ENCODE measurements at places on chromosomes 12 and 14. TPM values are rescaled to one million over a fixed set of nuclear protein-coding genes. Genes with fewer than 3 reads are reported as not detected.

ANKRD33 gene
- total RNA-seq: not detected

ADAMTS20 gene
- total RNA-seq: not detected

ACACB gene
- total RNA-seq: 64.5 TPM

NRIP2 gene
- 2.9 TPM for total RNA-seq

MMP14 gene
- total RNA-seq: 26.1 TPM

HSPB8 gene
- 529 TPM for total RNA-seq

SRSF9 gene
- 38.6 TPM for total RNA-seq

MYF5 gene
- total RNA-seq: not detected

LHX5 gene
- not detected for total RNA-seq

WASHC4 gene
- 25.7 TPM for total RNA-seq

DCN gene
- total RNA-seq: 480 TPM

GPRC5A gene
- 0.78 TPM for total RNA-seq

EML1 gene
- total RNA-seq: 29.9 TPM

ACIN1 gene
- total RNA-seq: 72.4 TPM

FAM216A gene
- 4.7 TPM for total RNA-seq

SLCO1B3 gene
- total RNA-seq: not detected

HOTAIR gene
- not detected for total RNA-seq

GRCh38 chr14:87108726-87109125 lies 884.3 kb downstream of the GALC start:
- no peak for DNase-seq

DNA sequence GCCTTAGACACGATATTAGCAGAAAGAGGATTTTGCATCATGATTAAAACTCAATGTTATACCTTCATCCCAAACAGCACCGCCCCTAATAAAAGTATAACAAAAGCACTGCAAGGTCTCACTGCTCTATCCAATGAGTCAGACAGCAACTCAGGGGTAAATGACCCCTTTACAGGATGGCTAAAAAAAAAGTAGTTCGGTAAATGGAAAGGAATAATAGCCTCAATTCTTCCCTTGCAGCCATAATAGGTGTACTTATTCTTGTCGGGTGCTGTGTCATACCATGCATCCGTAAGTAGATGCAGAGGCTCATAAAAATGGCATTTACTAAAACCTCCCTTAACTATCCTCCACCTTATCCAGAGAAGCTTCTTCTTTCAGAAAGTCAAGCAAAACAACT lies 53.9 kb upstream of the AP4S1 start:
- no peak for DNase-seq

DNA sequence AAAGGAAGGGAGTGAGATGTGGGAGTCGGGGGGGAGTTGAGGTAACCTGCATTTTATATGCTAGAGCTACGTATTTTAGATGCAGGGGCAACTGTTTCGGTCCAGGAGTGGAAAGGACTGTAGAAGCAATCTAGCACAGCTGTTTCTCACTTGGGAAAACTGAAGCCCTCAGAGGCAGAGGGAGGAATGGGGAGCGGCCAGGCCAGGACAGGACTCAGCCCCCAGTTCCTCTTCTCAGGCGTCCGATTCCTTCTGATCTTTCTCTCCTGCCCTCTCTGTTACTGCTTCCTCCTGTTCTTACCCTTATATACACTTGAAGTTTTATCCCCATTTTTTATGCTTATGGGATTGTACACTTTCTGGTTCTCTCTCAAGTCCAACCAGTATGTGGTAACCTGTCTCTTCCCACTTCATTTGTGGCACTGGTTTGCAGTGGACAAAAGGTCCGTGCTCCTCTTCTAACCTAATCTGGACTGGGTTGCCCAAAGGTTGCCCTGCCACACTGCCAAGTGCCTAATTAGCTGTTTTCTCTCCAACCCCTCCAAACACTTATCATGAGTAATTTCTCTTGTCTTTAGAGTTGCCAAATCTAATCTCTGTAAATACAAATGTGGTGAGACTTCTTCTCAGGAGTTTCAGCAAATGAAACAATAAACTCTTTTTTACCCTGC lies 16.2 kb downstream of the LPCAT3 start:
- DNase-seq: no peak

DNA sequence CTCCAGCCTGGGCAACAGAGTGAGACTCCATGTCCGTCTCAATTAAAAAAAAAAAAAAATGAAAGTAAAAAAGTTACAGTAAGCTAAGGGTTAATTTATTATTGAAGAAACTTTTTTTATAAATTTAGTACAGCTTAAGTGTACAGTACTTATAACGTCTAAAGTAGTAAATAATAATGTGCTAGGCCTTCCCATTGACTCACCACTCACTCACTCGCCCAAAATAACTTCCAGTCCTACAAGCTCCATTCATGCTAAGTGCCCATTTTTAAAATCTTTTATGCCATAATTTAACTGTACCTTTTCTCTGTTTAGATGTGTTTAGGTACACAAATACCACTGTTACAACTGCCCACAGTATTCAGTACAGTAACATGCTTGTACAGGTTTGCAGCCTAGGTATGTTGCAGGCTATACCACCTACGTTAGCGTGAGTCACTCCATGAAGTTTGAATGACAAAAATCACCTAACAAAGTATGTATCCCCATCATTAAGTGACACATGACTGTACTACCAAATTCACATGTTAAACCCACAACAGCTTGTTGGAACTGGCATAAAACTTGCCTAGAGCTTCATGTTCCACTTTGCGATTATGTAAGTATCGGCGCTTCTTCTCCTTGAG lies 10.7 kb downstream of the KANSL2 start:
- no peak for DNase-seq

- DNase-seq: no peak
Observed at GRCh38 chr12:125079084-125079483, 13.8 kb downstream of the AACS start.

DNA sequence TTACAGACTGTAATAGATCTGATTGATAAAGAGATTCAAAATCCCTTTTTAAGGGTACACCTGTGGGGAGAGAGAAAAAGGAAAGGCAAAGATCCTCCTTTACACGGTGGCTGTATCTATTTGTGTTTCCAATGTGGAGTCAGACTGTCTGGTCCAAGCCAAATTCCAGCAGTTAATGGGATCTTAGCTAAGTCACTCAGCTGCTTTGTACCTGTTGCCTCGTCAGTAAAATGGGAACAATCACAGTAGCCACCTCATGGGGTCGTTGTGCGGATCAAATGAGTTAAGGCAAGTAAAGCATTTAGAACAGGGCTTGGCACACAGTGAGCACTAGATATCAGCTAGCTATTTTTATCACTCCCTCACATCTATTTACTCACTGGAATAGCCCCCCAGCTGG lies 46.9 kb downstream of the EFCAB11 start:
- no peak for DNase-seq

- no peak for DNase-seq
Observed at GRCh38 chr12:79452906-79453305, 237.9 kb downstream of the PAWR start.

DNA sequence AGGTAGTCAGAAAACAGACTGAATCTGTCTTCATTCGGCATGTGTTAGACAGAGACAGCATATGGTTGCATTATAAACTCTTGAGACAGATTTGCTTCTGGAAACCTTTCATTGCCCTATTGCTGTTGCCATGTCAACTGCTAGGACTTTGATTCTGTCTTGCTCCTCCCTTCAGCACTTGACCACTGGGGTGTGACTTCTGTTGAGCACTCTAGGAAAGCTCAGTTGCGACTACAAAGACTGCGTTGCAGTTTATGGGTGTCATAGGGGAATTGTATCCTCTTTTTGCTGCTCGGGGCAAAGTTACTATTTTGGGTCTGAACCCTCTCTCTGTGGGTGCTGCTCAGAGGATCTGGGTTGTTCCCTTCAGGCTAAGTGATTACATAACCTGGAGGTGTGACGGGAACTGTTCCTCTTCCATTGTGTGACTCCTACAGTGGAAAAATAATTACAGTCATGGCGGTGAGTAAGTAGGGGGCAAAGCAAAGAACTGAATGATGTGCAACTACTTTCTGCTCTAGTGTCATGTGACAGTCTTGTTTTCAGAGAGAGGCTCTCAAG lies 44.3 kb upstream of the TRIM9 start:
- no peak for DNase-seq

DNA sequence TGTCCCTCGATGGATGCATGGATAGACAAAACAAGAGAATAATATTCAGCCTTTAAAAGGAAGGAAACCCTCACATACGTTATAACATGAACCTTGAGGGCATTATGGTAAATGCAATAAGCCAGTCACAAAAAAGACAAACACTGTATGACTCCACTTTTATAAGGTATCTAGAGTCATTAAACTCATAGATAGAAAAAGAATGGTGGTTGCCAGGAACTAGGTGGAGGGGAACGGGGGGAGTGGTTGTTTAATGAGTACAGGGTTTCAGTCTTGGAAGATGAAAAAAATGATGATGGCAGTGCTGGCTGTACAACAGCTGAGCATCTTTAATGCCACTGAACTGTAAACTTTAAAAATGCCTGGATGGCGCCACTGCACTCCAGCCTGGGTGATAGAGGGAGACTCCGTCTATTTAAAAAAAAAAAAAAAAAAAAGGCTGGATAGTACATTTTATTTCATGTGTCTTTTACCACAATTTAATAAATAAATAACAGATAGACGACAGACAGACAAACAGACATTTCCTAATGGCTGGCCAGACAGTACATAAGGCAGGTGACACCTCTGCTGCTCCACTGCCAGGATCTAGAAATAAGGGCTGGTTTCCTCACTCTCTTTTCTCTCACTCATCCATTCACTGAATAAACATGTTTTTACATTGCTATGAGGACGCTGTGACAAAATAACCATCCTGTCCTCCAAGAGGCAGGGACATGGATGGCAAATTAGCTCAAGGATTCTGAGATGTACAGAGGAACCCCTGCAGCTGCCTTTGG lies 118.8 kb downstream of the FOXN3 start:
- no peak for DNase-seq

- DNase-seq: no peak
Observed at GRCh38 chr14:35471803-35472202, 62.2 kb upstream of the INSM2 start.

GRCh38 chr14:101129521-101130167 lies 226.1 kb upstream of the RTL1 start:
- DNase-seq: no peak

DNA sequence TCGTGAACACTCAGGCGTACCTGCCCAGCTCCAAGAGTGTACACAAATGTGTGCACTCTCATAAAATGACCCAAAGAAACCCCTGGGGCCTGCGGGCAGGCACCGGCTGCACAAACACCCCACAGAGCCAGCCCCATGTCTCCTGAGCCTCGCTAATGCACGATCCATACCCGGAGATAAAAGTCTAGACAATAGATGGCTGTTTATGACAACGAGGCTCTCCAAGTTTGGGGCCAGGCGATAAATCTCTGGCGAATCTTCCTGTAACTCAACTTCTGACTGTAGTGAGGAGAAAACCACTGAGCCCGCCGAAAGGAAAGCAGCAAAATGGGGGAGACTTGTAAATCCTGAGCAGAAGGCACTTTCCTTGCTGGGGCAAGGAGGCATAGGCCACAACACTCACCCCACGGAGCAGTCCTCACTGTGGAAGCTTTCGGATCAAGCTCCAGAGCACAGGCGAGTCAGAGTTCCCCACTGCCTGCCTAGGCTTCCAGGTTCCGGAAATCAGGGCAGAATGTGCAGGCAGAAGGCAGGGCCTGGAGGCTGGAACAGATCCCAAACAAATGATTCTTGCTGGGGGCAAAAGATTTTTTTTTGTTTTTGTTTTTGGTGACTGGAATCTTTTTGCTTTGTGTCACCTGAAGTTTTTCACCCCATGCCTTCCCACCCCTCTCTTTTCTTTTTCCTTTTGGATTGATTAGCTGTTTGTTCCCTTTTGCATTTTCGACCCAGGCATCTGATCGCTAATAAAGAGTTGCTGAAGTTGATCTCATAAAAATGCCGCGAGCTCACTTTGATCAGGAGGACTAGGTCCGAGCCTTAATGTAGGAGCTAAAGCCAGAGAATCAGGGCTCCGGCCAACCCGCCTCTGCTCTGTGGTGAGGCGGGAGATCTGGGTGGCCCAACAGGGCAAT lies 4.5 kb upstream of the HOXC11 start:
- no peak for DNase-seq

GRCh38 chr12:105013892-105014291 lies 27.8 kb downstream of the NOPCHAP1 start:
- no peak for DNase-seq

- no peak for DNase-seq
Observed at GRCh38 chr14:72715850-72716228, 178.1 kb downstream of the DPF3 start.

DNA sequence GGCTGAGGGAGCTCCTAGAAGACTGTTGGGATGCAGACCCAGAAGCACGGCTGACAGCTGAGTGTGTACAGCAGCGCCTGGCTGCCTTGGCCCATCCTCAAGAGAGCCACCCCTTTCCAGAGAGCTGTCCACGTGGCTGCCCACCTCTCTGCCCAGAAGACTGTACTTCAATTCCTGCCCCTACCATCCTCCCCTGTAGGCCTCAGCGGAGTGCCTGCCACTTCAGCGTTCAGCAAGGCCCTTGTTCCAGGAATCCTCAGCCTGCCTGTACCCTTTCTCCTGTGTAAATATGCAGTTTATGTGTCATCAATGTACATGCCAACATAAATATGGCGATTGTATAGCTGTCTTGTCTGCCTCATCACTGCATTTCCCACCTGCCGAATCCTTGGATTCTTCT lies 7.5 kb downstream of the AMHR2 start:
- no peak for DNase-seq

DNA sequence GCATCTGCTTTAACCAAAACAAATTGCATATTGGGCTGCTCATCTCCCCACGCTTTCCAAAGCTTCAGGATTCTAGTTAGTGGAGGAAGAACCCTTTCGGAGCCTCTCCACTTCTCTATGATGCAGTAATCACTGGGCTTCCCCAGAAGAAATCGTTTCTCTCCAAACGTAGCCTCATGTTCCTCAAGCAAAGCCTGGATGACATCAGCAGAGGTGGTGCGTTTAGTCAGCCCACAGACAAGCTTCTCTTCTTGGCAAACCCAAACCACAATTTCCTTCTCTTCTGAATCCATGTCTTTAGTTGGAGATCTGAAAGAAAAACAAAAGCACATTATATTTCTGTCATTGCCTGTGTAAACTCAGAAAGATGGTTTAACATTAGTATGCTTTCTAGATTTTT lies 30.6 kb downstream of the RASSF9 start:
- no peak for DNase-seq

- DNase-seq: no peak
Observed at GRCh38 chr14:97027256-97027999, 230.2 kb downstream of the VRK1 start.

DNA sequence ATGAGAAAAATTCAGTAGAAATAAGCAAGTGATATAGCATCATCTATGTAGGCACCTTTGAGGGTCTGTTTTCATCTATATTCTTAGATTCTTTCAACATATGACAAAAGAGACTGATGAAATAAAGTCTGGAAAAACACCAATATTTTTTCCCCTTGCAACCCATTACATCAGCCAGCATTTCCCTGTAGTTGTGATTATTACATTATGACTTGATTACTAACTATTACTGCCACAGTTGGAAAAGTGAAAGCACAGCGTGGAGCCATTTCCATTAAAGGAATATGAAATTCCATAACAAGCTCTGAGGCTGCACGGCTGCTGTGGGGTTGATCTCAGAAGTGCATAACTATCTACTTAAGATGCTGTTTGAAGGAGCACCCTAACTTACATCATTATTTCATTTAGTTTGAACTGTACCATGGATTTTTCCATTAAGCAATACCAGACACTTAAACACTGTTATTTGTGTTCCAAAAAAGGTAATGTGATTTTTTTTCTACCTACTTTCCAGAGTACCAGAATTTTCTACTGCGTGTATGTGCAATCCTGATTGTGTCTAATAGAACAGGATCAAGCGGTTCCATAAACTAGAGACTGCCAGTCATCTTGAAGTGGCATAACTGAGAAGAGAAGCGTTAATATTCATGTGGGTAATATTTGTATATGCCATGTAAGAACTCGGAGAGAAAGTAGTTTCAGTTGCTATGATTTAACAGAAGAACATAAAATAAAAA lies 405.5 kb downstream of the MDGA2 start:
- DNase-seq: no peak

All from cardiac septum (tissue), 1 donor.